ENCODE measurements at places on chromosomes 12 and 14. TPM values are rescaled to one million over a fixed set of nuclear protein-coding genes. Genes with fewer than 3 reads are reported as not detected.

The REM2 gene
- 0.09 TPM for polyA plus RNA-seq

The PRKAG1 gene
- 60.1 TPM for polyA plus RNA-seq

The MANSC4 gene
- polyA plus RNA-seq = not detected

The ANO2 gene
- 0.24 TPM for polyA plus RNA-seq

The CYP46A1 gene
- polyA plus RNA-seq = 3.0 TPM

The OR6S1 gene
- polyA plus RNA-seq = not detected

The MYL6B gene
- 118 TPM for polyA plus RNA-seq

The SSPN gene
- polyA plus RNA-seq = 3.7 TPM

The FERMT2 gene
- 50.2 TPM for polyA plus RNA-seq

The DBX2 gene
- polyA plus RNA-seq = 0.03 TPM

The MMP19 gene
- 15.3 TPM for polyA plus RNA-seq

The SLC25A47 gene
- polyA plus RNA-seq = not detected

The DNAJC22 gene
- 0.51 TPM for polyA plus RNA-seq

The C14orf180 gene
- 0.26 TPM for polyA plus RNA-seq

The BEGAIN gene
- 2.5 TPM for polyA plus RNA-seq

The VDR gene
- 15.8 TPM for polyA plus RNA-seq

The FAM90A1 gene
- 0.48 TPM for polyA plus RNA-seq

The BDKRB2 gene
- 1.5 TPM for polyA plus RNA-seq

The SAMD4A gene
- 7.0 TPM for polyA plus RNA-seq
